ENCODE measurements at places on chromosomes 6 and 20.

GRCh38 chr6:87789198-87789899, 87.3 kb upstream of the AKIRIN2 start:
- no peak for DNase-seq

GRCh38 chr20:8213831-8214587, 81.9 kb downstream of the PLCB1 start:
- DNase-seq, result no peak

DNA sequence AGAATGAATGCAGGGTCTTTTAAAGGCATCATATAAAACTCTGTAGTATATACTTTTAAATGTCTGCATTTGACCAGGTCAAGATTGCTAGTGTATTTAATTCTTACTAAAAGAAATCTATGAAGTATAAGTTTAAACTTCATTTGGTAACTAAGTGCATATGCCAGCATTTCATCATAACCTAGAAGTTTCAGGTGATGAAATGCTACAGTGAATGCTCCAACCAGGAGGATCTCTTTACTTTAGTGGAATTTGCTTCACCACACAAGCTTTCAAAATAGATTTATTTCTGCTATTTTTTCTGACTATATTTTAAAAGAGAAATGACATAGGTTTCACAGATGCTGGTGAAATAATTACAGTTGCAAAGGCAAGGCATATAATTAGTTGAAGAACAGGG, 141.9 kb downstream of the HIVEP2 start:
- DNase-seq, result no peak

DNA sequence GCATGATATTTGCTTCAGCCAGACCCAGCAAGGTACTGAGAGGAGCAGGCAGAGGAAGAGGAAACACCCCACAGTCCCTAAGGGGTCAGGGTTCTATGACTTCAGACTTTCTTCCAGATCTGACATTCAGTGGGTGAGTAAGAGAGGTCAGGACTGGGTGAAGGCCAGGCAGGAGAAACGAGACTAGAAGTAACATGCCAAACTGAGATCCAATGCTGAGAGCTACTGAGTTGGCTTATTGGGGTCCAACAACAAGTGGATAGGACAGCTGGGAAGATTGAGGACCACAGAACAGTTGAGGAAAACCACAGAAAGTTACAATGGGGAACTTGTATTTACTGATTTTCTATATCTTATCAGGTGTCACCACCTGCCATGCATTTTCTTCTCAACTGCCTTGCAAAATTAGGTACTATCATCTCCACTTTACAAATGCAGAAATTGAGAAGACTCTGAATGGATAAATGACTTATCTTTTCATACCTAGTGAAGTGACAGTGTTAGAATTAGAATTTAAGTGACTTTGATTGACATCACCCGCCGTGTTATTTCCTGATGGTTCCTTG, 43.8 kb upstream of the HIVEP1 start:
- DNase-seq, result no peak

DNA sequence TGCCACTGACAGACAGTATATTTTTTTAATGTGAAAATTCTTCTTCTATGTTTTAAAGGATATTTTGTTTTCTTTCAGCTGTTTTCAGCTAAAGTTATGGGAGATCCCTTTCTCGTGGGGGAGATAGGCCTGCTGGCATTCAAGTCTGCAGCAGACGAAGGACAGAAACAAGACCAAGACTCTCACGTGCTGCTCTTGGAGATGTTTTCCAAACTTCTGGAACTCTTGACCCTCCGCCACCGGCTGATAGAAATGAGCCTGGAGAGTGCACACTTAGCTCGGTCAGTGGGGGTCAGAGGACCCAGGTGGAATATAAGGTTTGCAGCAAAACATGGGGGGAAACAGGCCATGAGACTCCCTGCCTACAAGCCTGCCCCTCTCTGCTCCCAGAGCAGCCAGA, 120.5 kb downstream of the CD164 start:
- DNase-seq, result no peak

DNA sequence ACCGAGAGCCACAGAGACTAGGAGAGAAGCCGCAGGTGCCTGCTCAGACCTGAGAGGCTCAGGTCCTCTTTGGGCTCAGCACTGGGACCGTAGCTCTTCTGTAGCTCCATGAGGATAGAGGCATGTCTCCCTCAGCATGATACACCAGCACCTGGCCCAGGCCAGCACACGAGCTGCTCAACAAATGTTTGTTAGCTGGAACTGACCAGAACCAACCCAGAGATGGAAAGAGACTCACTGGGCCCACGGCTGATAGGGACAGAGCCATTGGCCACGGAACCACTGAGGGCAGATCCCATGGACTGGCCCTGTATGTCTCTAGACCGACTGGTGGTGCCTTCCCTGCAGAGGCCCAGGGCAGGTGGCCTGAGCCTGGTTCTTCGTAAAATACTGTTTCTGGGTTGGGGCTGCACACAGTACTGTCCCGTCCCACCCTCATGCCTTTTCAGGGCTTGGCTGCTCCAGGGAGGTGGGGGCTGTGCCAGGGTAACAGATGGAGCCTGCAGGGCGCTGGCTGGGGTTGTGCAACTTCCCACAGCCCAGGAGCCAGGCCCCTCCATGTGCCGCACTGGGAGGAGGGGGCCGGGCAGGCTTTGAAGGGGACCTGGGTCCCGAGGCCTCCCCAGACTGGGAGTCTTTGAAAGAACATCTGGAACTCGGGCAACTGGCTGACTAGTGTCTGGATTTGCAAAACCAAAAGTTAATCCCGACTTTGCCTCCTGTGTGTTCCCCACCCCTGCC, 5.2 kb downstream of the C20orf204 start:
- DNase-seq, result no peak

Data from right kidney (tissue), 9 donors.